T1000 (cell line): ENCODE measurements at places on chromosomes 5 and 9.

DNA sequence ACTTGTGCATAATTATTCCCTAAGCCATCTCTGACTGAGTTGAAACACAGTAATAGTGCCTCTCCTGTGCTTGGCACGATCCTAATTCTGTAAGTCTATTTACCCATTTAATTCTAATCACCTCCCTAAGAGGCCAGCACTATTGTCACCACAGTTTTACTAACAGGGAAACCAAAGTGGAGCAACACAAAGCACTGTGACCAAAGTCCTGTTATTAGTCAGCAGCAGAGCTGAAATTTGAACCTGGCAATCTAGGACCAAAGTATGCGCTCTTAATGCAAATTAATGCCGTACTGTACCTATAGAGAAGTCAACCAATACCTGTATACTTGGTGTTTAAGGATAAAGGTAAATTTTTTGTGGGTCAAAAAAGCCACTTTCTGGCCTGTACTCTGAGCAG lies 77.1 kb upstream of the CNTLN start:
- no peak for DNase-seq

- DNase-seq: no peak
These were observed 17.9 kb upstream of the RANBP17 start for GRCh38 chr5:170843870-170844269.

GRCh38 chr9:92723801-92724323 lies 40.8 kb downstream of the BICD2 start:
- no peak for DNase-seq

GRCh38 chr9:18692268-18692667 lies 218.3 kb downstream of the ADAMTSL1 start:
- DNase-seq: no peak

GRCh38 chr5:66796305-66797292 lies 200.4 kb downstream of the MAST4 start:
- no peak for DNase-seq

GRCh38 chr9:92983984-92984589 lies 36.8 kb downstream of the FGD3 start:
- DNase-seq: no peak

DNA sequence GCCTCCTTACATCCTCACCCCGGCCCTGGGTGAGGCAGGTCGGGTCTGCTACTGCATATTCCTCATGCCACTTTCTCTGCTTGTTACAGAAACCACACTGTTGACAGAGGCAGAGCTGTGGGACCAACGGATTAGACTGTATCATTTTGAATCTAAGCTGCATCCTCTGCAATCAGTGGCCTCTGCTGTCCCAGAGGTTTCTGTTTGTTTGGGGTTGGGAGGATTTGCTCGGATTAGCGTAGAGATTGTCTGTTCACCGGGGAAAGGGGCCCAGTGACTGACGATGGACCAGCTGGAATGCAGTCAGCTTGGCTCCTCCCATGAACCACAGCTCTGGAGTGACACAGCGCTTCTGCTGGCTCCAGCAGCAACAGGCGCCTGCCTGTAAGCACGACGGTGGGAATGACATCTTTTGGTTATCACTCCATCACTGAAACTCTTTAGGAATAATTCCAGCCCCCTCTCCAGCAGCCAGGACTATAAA lies 37.3 kb upstream of the ADRA1B start:
- peak; percentile 42 for DNase-seq

DNA sequence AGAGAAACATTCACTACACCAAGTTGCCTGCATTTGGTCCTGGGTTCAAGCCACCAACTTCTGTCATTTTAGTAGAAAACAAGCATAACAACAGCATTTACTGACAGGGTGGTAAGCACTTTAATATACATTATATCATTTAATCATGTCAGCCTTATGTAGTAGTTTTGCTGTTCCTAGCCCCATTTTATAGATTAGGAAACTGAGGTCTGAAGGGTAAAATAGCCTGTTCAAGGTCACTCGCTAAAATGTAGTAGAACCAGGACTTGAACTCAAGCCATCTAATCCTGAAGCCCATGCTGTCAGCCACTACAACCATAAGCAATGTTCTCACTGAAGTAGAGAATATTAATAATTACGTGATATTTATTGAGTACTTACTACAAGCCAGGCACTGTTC lies 59.7 kb upstream of the TRIM32 start:
- no peak for DNase-seq

DNA sequence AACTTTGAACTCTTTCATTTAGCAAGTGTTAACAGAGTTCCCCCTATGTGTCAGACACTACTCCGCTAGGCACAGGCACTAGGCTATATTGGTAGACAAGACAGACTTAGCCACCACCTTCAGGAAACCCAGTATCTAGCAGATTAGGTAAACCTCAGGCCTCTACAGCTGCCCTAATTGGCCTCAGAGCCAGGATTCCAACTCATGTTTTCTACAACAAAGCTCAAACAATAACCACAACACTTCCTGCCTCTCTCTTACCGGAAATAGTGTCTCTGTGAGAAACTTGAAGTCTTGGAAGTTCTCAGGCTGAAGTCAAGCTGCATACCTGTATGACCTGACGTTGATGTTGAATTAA lies 116.6 kb upstream of the SLC44A1 start:
- DNase-seq: no peak

- DNase-seq: no peak
These were observed 56.1 kb downstream of the CHD1 start for GRCh38 chr5:98872674-98873073.

GRCh38 chr5:132808448-132808847 lies 4.7 kb upstream of the SOWAHA start:
- DNase-seq: no peak

DNA sequence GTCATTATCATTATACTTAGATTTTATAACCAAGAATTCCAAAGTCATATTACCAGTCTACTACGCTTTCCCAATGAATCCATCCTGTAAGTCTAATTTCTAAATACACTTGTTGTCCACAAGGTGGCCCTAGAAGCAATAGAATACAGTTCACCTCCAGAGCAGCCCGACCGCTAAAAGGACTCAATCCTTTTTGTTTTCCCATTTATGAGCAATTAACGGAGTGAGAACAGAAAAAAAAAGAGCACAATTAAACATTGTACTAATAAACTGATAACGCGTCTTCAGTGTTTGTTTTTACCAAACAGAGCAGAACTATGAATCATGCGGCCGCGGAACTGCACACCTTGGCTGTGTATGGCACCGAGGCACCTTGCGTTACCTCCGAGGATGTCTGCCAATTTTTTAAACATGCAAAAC lies 160.7 kb upstream of the DAPK1 start:
- no peak for DNase-seq

DNA sequence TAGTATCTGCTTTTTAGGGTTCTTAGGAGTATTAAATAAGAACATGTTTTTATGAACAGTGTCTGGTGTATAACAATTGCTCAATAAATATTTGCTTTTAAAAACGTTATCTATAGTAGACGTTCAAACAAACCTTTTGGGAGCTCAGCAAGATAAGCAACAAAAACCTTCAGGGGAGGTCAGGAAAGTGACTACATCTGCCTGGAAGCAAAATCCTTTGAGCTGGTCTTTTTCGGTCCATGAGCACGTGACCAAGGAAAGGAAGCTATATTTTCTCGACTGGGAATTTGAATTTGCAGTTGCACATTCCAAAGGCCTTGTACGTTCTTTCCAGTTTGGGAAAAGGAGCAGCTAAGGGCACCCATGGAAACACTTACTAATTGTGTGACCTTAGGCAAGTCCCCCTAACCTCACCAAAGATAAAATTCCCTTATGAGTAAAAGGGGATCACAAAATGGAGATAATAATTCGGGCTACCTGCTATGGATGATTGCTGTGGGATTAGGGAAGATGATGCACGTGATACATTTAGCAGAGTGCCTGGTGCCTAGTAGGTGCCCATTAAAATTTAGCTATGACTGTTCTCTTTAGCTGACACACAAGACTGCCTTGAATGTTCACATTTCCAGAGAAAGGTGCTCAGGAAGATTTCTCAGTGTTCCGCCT lies 45.4 kb downstream of the PTTG1 start:
- no peak for DNase-seq

DNA sequence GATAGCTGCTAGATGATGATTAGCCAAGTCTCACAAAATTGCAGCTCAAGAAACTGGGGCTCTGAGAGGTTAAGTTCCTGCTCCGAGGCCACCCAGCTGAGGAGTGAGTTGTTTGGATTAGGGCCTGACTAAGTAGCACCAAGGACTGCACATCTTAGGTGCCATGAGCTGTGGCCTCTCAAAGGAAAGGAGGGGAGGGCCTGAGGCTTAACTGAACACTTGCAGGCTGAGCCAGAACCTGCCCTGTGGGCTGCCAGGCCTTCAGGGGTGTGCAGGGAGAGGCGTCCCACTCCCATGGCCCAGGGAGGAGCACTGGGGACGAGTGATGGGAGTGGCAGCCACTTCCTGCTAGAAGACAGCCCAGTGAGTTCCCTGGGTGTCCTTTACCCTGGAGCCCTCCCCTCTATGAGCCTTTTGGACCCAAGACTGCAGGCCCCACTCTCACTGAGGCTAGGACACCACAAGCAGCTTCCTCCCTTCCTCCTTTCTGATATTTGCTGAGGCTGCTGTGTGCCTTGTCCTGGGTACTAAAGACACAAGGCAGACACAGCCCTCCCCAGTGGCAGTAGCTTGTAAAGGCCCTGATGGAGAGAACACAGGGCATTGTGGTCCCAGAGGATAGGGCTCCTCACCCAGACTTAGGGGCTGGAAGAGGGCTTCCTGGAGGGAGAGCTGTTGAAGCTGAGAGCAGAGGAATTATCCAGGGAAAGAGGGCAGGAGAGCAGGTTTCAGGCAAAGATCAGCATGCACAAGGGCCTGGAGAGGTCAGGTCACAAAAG lies 22.1 kb downstream of the LMX1B start:
- DNase-seq: no peak

DNA sequence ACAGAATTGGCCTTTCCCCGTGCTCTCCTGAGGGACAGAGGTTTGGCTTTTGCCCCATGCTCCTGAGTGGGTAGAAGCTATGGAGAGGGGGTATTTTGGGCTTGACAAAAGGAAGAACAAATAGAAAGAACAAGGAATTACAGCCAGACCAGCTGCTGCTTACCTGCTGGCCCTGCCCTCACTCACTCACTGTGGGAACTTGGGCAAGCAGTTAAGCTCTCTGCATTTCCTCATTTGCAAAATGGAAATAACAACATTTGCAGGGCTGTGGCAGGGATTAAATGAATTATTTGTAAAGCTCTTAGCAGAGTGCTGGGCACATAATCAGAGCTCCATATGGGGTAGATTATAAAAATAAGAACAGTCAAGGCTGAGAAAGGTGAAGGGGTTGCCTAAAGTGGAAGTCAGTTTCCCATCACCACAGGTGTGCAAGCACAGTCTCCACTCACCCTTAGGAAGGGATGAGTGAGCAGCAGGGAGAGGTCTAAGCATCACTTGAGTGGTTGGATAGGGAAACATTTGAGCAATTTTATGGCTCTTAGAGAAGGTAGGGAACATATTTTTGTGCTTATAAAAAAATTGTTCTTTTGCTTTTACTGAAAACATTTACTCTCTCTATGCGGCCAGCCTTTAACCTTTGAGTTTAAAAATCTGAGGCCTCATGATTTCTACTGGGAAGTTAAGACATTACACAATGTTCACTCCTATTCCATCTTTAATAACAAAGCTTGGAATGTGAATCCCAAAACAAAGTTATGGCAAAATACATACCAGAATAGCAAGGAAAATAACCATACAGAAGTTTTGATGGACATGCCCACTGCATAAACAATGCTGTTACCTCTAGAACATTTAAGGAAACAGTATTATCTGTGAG lies 42.8 kb upstream of the LHFPL2 start:
- DNase-seq: no peak

- DNase-seq: no peak
These were observed 357.7 kb downstream of the SLIT3 start for GRCh38 chr5:168943091-168943884.

- no peak for DNase-seq
These were observed 89.2 kb downstream of the ACER2 start for GRCh38 chr9:19498015-19498414.

DNA sequence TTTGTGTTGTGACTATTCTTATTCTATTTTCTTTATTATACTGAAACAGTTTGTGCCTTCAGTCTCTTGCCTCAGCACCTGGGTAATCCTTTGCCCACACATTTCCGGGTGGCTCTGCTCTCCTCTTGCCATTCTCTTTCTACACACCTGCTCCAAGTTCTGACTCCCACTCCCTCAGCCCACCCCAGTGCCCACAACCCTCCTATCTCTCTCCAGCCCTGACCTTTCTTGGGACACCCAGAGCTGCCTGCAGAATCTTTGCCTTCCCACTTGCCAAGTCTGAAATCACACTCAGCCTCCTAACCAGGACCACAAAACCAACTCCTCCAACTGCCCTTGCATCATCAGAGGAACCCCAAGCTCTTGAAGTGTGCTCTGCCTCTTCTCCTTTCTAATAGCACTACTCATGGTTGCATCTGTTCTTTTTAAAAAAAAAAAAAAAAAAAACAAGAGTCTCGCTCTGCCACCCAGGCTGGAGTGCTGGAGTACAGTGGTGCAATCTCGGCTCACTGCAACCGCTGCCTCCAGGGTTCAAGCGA lies 4.1 kb downstream of the SWI5 start:
- DNase-seq: no peak

- no peak for DNase-seq
These were observed 261.6 kb downstream of the MAN2A1 start for GRCh38 chr5:109951348-109951747.

GRCh38 chr9:4548811-4549725 lies 58.8 kb downstream of the SLC1A1 start:
- no peak for DNase-seq

GRCh38 chr5:59790376-59790775 lies 103.2 kb downstream of the PDE4D start:
- DNase-seq: no peak

GRCh38 chr5:124343451-124343867 lies 403.0 kb downstream of the ZNF608 start:
- DNase-seq: peak; percentile 38

GRCh38 chr5:78964889-78965288 lies 20.2 kb downstream of the ARSB start:
- no peak for DNase-seq

DNA sequence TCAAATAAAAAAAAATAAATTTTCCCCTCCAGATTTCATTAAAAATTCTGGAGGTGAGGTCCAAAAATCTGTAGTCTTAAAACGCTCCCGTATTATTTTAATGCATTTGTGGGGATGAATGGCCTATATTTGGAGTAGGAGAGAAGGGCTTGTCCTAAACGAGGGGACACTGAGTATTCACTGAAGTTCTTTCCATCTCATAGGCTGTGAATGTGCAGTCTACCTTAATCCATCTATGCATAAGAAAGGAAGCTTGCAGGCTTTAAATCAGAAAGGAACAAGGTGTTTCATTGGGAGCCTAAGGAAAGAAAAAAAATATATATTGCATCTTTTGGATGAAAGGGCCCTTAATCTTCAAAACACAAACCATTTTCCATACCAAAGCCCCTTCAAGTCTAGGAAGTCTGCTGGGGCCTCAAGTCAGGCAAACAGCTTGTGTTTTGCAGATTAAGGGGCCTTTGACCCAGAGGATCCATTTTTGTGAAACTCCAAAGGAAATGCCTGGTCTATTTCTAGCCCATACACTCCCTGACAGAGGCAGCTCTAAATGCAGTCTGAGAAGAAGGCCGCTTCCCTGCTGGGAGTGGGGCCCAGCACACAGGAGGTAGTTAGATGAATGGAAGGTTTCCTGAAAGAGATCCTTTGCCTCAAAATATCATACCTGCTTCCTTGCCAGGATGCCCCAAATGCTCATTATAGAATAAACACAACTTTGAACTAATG lies 35.6 kb downstream of the BRINP1 start:
- DNase-seq: no peak
